ENCODE measurements at places on chromosomes 6 and 20. TPM values are rescaled to one million over a fixed set of nuclear protein-coding genes. Genes with fewer than 3 reads are reported as not detected.

The GPR31 gene
- not detected for total RNA-seq

The JAG1 gene
- 219 TPM for total RNA-seq

The HCRTR2 gene
- total RNA-seq = not detected

The RAET1E gene
- 1.8 TPM for total RNA-seq

The MCCD1 gene
- not detected for total RNA-seq

The HLA-DRB1 gene
- total RNA-seq = 0.13 TPM

The METTL24 gene
- 2.1 TPM for total RNA-seq

The KHDC1L gene
- not detected for total RNA-seq

The LY6G6D gene
- total RNA-seq = not detected

The PRDM13 gene
- total RNA-seq = not detected

The MACROD2 gene
- 0.56 TPM for total RNA-seq

The HRH3 gene
- not detected for total RNA-seq

The SLC22A1 gene
- total RNA-seq = 0.75 TPM

The GABRR1 gene
- not detected for total RNA-seq

The KCNK5 gene
- 0.06 TPM for total RNA-seq

The HMGA1 gene
- total RNA-seq = 140 TPM

The CGA gene
- not detected for total RNA-seq

The SAPCD1 gene
- total RNA-seq = 1.9 TPM

The ROS1 gene
- not detected for total RNA-seq

The DEFB132 gene
- not detected for total RNA-seq

The SLC35B2 gene
- total RNA-seq = 107 TPM

The CLVS2 gene
- total RNA-seq = not detected

The FAM83D gene
- 18.4 TPM for total RNA-seq

The TOP1 gene
- total RNA-seq = 18.9 TPM

The BPI gene
- 0.79 TPM for total RNA-seq

The SLC17A3 gene
- not detected for total RNA-seq

The MYLK2 gene
- total RNA-seq = 0.13 TPM
